ENCODE measurements at places on chromosomes 16 and 17. TPM values are rescaled to one million over a fixed set of nuclear protein-coding genes. Genes with fewer than 3 reads are reported as not detected.

- DNase-seq: no peak
Observed at GRCh38 chr17:73991260-73991659, 212.2 kb upstream of the RPL38 start.

DNA sequence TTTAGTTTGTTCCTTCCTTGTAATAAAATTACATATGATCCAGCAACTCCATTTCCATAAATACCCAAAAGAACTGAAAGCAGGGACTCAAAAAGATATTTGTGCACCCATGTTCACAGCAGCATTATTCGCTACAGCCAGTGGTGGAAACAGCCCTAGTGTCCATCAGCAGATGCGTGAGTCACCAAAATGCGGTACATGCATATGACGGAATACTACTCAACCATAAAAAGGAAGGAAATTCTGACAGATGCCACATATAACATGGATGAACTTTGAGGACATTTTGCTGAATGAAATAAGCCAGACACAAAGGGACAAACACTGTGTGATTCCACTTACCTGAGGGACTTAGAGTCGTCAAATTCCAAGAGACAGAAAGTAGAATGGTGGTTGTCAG lies 9.1 kb upstream of the SLC47A2 start:
- DNase-seq: no peak

GRCh38 chr17:28514561-28515002 lies 8.4 kb downstream of the FOXN1 start:
- no peak for DNase-seq

The CHD9NB gene
- 16.4 TPM for total RNA-seq

GRCh38 chr17:27542841-27543463 lies 86.7 kb downstream of the KSR1 start:
- no peak for DNase-seq

DNA sequence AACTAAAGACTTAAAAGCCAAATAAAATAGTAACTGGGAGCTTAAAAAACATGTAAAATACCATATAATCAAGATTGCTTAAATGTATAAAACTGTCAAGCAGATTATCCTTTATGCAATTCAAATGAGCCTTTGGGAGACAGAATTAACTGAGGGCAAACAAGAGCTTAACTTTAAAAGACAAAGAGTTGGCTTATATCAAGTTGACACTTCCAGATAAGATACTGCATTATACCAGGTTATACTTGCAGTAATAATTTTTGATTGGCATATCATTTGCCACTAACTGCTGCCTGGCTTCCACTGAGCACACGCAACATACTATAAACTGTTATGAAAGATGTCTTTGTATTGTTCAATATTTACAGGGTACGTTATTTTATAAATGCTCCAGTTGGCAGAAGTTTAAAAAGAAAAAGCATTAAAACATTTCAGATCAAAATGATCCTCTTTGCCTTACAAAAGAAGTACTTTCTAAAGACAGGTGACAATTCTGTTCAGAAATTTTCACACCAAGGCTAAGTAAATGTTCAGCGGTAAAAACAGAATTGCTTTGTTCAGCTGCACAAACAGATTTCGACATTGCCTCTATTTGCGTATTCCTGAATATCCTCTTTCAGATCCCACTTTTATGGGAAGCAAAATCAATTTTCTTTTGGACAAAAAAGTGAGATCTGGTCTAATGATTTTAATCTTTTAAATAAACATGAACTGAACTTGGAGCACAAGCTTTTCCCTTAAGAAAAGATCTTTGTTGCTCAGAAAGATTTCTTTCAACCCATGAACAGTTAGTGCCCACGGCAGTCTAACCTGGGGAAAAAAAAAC lies 50.7 kb downstream of the TOX3 start:
- no peak for DNase-seq

All from tibial nerve (tissue), 4 donors.